Tibial nerve (tissue), 4 donors: ENCODE measurements at places on chromosomes 3 and 15. TPM values are rescaled to one million over a fixed set of nuclear protein-coding genes. Genes with fewer than 3 reads are reported as not detected.

GRCh38 chr15:44081026-44082013, 113.8 kb downstream of the FRMD5 start:
- DNase-seq: no peak

GRCh38 chr3:166100730-166101129, 263.5 kb upstream of the BCHE start:
- no peak for DNase-seq

Gene HCLS1
- total RNA-seq: 99.3 TPM

GRCh38 chr3:167162083-167162482, 218.0 kb downstream of the ZBBX start:
- no peak for DNase-seq

Gene SLC28A1
- 0.22 TPM for total RNA-seq

Gene GOLGA8T
- not detected for total RNA-seq

Gene DLEC1
- 96.0 TPM for total RNA-seq

Gene ISLR2
- total RNA-seq: 1.5 TPM

DNA sequence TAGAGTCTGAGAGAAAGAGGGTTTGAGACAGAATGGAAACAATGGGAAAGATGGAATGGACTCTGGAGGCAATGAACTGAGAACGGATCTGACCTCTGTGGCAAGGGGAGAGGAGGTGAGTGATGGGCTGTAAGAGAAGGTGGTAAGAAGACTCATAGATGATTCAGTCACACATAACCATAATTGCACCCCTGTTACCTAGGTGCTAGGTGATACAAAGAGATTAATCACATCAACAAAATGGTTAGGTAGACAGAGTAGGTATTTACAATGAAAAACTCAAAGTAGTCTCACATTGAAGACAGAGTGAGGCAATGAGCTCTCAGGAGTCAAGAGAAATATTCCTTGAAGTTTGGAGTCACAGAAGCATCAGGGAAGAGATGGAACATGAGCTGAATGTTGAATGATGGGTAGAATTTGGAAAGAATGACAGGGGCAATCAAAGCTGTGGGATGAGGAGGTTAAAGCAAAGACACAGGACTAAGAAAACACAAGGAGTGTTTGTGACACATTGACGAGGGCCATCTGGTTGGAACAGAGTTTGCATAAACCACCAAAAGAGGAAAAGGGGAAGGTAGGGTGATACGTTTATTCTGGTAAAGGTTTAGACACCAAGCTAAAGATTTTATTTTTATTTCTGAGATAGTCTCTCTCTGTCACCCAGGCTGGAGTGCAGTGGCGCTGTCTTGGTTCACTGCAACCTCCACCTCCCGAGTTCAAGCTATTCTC, 32.7 kb downstream of the MME start:
- no peak for DNase-seq

Gene RETNLB
- total RNA-seq: not detected

Gene SPCS1
- 58.8 TPM for total RNA-seq

GRCh38 chr3:188546835-188547670, 393.1 kb downstream of the LPP start:
- DNase-seq: no peak

- DNase-seq: no peak
Observed at GRCh38 chr3:143128227-143128955, 8.8 kb downstream of the CHST2 start.

GRCh38 chr15:72481015-72481659, 7.0 kb downstream of the ARIH1 start:
- no peak for DNase-seq

- no peak for DNase-seq
Observed at GRCh38 chr15:77974098-77974414, 103.5 kb downstream of the TBC1D2B start.

Gene MUC13
- not detected for total RNA-seq

Gene LRRIQ4
- total RNA-seq: not detected

DNA sequence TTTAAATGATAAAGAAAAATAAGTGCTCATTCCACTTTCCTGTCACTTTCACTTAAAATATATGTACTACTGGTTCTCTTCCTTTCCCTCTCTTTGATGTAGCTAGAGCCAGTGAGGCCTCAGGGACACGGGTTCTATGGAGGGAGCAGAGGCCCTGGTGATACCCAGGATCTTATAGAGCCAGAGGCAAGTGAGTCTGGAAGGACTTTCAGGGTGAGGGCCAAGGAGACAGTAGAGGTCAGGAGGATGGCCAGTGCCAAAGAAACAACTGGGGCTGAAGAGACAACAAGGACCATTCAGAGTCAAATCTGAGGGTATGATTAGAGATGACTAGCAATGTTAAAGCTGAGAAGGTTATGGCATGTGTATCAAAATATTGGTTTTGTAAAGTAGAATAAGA, 124.1 kb upstream of the GOLGA6L6 start:
- DNase-seq: no peak

Gene GOLGA6B
- not detected for total RNA-seq

- DNase-seq: no peak
Observed at GRCh38 chr3:158095814-158096704, 10.2 kb downstream of the SHOX2 start.

GRCh38 chr15:89912145-89912673, 543 bp downstream of the ARPIN start:
- DNase-seq: no peak
